ENCODE measurements at places on chromosomes 6 and 20. TPM values are rescaled to one million over a fixed set of nuclear protein-coding genes. Genes with fewer than 3 reads are reported as not detected.

Gene HLA-DPB1
- 3.8 TPM for total RNA-seq

Gene ACOT13
- total RNA-seq = 8.1 TPM

- DNase-seq = peak; percentile 62
These were observed 1.1 kb upstream of the RNF182 start for GRCh38 chr6:13923527-13924145.

Gene HSD17B8
- total RNA-seq = 9.1 TPM

Gene AK9
- 1.2 TPM for total RNA-seq

Gene TMEM244
- 0.52 TPM for total RNA-seq

GRCh38 chr6:107932580-107932979 is 25.4 kb downstream of the SEC63 start:
- no peak for DNase-seq

DNA sequence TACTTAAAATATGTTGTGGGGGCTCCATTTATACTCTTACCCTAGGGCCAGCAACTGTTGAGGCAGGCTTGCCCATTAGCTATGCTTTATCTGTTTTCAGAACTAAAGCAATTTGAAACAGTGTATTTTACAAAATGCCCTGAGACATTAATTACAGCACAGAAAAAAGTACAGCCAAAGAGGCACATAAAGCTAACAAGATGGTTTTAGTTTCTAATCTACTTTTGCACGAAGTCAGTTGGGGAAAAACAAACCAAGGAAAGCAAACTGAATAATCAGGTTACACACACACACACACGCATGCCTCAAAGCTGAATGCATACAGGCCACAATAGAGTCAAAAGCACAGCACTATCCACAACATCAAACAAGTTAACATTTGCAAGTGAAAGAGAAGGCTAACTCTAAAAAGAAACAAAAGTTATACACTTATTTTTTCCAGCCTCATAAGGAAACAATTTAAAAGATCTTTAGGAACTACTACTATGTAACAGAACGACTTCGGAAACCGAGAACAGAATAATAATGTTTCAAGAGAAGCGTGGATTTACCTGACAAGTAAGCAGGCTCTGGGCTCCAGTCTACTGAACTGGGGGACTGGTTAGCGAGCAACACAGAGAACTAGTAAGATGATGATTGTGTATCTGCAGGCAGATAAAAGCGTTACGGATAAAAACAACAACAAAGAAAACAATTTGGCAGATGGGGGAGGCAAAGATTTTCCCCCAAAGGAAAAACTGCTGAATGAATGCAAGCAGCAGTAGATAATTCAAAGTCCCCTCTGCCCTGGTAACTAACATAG is 1.7 kb downstream of the SYCP2 start:
- no peak for DNase-seq

Gene PHF3
- total RNA-seq = 26.6 TPM

DNA sequence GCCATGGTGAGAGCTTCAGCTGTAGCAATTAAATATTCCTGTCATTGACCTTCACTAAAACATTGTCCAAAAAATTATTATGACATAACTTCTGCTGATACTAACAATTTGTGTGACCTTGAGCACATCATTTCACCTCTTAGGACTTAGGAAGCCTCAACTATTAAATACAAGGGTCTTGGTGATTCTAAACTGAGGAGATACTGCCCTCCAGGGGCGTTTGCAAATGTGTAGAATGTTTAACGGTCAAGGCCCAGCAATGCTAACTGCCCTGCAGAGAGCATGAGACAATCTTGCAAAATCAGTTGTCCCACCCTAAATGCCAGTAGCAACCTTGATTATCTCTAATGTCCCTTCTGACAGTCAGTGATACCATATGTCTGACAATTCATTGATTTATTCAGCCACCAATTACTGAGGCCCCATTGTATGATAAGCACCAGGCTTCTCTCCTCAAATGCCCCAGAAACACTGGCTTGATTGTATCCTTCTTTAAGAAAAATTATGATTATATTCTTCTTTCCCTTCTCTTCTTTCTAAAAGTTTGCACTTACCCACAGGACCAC is 284.1 kb upstream of the PLN start:
- peak; percentile 24 for DNase-seq

- DNase-seq = peak; percentile 76
These were observed 1.8 kb upstream of the ABT1 start for GRCh38 chr6:26594730-26595632.

Gene CST5
- not detected for total RNA-seq

- DNase-seq = no peak
These were observed 37.9 kb downstream of the TAF4 start for GRCh38 chr20:62027698-62028321.

Gene TCF19
- total RNA-seq = 65.0 TPM

GRCh38 chr20:21224217-21224616 is 78.9 kb upstream of the XRN2 start:
- no peak for DNase-seq

Gene COL11A2
- 1.1 TPM for total RNA-seq

- DNase-seq = no peak
These were observed 45.5 kb upstream of the RNF8 start for GRCh38 chr6:37308069-37308815.

GRCh38 chr6:56033401-56033800 is 158.0 kb upstream of the BMP5 start:
- peak; percentile 48 for DNase-seq

Gene RMND1
- 27.7 TPM for total RNA-seq

DNA sequence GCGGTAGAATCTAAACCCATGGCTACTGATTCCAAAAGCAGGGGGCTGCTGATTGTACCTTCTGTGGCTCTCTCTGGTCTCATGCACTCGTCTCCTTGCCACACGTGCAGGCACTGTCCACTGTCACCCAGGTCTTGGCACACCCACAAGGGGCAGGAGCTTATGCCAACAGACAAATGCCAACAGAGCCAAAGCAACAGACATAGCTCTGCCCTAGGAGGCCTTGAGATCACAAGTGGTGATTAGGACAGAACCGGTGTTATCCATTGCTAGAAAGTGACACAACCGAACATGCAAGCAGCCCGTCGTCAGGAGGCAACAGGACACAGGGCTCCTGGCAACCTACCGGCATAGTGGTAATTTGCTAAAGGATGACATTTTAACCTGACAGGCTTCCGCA is 36.8 kb upstream of the MRPS10 start:
- DNase-seq = no peak

DNA sequence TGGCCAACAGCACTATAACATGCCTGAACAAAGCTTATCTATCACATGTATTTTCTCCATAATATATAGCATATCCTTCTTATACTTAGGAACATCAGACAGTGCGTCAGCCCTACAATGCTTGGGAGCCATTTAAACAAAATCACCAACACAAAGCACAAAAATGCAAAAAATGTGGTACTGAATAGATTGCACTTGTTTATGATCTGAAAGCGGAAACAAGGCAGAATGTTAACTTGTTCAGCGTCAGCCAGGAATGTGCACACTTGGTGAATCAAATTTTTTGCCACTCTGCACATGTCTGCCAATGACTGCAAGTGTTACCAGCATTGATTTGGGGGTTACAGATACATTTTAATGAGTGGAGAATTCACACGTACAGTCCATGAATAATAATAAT is 14.8 kb downstream of the SLC35A1 start:
- DNase-seq = no peak

DNA sequence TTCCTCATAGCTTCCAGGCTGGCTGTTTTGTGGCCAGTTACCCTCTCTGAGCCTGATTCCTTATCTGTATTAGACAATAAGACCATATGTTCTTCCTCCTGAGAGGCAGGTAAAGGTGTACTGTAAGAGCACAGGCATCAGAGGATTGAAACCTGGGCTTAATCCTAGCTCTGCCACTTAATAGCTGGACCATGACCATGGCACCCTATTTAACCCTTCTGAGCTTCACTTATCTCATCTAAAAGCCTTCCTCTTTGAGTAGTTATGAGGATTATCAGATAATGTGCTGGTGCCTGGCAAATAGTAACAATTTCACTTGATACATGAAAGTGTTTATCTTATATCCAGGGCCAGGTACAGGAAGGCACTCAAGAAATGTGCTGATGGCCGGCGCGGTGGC is 34.9 kb downstream of the BCL2L1 start:
- no peak for DNase-seq

Gene CASS4
- total RNA-seq = 1.2 TPM

DNA sequence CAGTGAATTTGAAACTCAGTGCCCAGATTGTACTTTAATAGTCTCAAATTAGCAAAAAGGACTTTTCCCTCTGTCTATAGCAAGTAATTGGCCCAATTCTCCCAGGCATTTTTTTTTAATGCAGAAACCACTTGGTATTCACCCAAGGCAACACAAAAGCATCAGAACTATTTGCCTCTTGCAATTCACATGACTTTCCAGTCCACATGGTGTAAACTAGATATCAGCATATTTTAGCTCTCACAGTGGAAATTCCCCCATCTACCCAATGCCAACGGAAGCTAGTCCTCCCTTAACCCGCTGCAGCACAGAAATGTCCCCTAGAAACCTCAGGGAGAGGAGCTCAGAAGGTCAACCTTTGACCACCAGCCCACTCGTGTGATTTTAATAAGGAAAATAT is 103.4 kb upstream of the CDYL start:
- no peak for DNase-seq

GRCh38 chr6:35650015-35650414 is 38.7 kb downstream of the FKBP5 start:
- DNase-seq = no peak

Gene HIVEP2
- 11.8 TPM for total RNA-seq

DNA sequence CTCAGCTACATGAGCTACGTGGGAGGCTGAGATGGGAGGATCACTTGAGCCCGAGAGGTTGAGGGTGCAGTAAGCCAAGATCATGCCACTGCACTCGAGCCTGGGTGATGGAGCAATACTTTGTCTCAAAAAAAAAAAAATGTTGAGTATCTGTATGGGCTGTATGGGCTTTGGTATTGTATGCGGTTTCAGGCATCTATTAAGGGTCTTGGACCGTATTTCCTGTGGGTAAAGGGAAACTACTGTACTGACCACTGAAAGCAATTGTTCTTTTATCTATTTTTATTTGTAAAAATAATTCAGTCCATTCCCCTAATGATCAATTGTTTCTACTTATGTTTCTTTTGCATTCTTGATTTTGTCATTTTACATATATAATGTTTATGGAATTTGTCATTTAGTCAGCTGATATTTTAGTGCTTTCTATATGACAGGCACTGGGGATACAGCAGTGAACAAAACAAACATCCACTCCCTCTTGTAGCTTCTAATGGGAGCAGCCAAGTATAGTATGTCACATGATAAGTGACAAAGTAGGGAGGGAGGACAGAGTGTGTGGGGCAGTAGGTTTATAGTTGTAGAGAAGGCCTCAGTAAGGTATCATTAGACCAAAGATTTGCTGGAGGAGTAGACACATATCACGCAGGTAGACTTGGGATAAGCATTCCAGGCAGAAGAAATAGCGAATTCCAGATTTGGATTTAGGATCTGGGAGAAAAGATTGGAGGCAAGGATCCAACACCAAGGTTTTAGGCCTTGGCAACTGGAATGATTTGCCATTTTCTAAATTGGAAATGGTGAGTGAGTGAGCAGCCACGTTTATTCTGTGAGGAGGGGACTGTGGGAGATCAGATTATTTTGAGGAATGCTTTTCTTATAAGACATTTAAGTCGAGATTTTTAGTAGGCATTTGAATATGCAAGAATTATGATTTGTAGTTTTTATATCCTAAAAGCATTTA is 6.0 kb downstream of the PCMT1 start:
- DNase-seq = no peak

Gene SCAF8
- total RNA-seq = 25.8 TPM

DNA sequence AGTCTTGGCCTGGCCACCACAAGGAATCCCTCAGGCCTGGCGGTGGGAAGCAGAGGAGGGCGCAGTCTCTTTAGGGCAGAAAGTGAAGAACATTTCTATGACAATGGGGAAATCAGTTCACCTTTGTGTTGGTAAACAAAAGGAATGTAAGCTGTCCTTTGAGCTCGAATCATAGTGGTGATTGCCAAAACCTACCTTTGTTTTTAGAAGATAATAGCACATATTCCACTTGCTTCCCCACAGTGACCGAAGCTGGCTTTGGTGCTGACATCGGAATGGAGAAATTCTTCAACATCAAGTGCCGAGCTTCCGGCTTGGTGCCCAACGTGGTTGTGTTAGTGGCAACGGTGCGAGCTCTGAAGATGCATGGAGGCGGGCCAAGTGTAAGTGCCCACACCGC is 144.1 kb downstream of the MTHFD1L start:
- DNase-seq = no peak

Gene POM121L2
- not detected for total RNA-seq

DNA sequence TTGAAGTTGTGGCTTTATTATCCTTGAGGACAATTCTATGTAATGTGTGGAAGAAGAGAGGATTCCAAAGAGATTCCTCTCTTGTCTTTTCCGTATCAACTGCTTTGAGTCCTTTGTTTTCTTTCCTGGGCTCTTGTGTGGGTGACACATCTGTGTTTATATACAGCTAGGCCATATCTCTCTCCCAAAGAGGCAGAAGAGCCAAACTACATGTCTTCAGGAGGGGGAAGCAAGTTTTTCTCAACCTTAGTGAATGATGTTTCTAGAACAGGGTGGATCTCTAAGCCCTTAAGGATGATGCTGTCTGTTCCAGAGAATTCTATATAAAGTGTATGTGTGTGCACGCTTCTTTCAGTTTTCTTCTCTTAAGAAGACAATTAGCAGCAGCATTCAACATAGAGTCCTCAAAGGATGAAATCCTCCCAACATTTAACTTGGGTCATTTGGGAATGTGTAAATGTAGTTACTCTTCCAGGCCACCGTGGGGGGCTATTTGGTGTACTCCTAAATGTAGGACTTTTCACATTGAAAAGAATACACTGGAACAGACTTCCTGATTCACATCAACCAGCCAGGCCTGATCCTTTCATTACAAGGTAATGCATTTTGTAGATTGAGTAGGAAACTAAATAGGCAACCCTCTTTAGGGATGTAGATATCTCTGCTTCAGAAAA is 92.8 kb upstream of the EEF1E1 start:
- peak; percentile 11 for DNase-seq

- no peak for DNase-seq
These were observed 41.0 kb downstream of the HFE start for GRCh38 chr6:26128013-26128771.

Gene CHRNA4
- total RNA-seq = not detected

Gene FGD2
- total RNA-seq = not detected

Gene LIN28B
- total RNA-seq = not detected

- no peak for DNase-seq
These were observed 22.5 kb upstream of the PRIM2 start for GRCh38 chr6:57294862-57295445.

All from LHCN-M2 (cell line).